ENCODE measurements at places on chromosomes 4 and X. TPM values are rescaled to one million over a fixed set of nuclear protein-coding genes. Genes with fewer than 3 reads are reported as not detected.

- no peak for DNase-seq
Observed at GRCh38 chr4:148443512-148444295, 1.5 kb upstream of the NR3C2 start.

GRCh38 chr4:47624031-47624441 is 139.0 kb downstream of the ATP10D start:
- DNase-seq: no peak

DNA sequence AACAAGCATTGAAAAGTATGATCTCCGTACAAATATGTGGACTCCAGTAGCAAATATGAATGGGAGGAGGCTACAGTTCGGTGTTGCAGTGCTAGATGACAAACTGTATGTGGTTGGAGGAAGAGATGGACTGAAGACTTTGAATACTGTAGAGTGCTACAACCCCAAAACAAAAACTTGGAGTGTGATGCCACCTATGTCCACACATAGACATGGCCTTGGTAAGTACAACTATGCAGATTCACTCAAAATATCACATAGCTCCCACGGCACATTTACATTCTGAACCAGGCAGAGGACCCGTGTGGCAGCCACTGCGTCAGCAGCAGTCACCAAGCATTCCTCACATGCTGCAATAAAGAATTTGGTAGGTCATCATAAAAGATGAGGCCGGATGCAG is 41.3 kb downstream of the KLHL5 start:
- no peak for DNase-seq

- DNase-seq: no peak
Observed at GRCh38 chrX:38986586-38986985, 185.3 kb downstream of the MID1IP1 start.

RAI2 gene
- 18.0 TPM for total RNA-seq

PF4V1 gene
- total RNA-seq: not detected

CLDN2 gene
- total RNA-seq: 0.32 TPM

EGF gene
- not detected for total RNA-seq

SOD3 gene
- total RNA-seq: 22.0 TPM

NAA11 gene
- total RNA-seq: not detected

CLDN22 gene
- not detected for total RNA-seq

SPANXN3 gene
- total RNA-seq: not detected

DNA sequence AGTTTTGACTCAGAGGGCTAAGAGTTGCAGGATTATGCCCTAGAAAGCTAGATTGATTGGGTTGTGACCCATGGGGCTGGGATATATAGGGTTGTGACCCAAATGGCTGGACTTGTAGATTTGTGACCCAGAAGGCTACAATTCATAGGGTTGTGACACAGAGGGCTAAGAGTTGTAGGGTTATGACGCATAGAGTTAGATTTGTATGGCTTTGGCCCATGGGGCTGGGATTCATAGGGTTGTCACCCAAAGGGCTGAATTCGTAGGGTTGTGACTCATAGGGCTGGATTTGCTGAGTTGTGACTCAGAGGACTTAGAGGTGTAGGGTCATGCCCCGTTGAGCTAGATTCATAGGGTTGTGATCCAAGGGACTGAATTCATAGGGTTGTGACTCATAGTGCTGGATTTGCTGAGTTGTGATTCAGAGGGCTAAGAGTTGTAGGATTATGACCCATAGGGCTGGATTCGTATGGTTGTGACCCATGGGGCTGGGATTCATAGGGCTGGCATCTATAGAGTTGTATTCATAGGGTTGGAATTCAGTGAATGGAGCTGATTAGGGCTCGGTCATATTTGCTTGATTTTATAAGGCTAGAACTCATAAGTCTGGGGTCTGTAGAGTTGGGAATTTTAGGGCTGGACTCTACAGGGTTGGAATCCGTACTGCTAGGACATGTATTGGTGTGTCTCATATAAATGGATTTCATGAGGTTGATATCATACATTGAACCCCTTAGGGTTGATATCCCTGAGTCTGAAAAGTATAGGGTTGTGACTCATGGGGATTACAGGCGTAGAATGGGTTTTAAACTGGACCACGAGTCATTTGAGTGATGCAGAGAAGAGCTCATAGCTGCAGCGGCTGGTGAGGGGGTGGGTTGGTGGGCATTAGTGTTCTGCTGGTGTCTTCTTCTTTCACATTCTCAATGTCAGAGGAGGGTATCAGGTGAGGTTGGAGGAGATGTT is 125.7 kb downstream of the CRLF2 start:
- DNase-seq: no peak

- DNase-seq: no peak
Observed at GRCh38 chrX:9595174-9595573, 130.3 kb downstream of the TBL1X start.

GRCh38 chrX:435536-436122 is 48.9 kb upstream of the PPP2R3B start:
- no peak for DNase-seq

GRCh38 chr4:94400191-94400590 is 51.6 kb upstream of the PDLIM5 start:
- no peak for DNase-seq

CCNA2 gene
- total RNA-seq: 1.3 TPM

CFAP299 gene
- 0.15 TPM for total RNA-seq

SPANXC gene
- total RNA-seq: not detected

IQCM gene
- not detected for total RNA-seq

GRCh38 chrX:147832707-147833348 is 78.9 kb upstream of the FMR1 start:
- DNase-seq: no peak

GRCh38 chr4:142369141-142369540 is 477.0 kb downstream of the INPP4B start:
- no peak for DNase-seq

USP17L30 gene
- not detected for total RNA-seq

- DNase-seq: no peak
Observed at GRCh38 chr4:117549524-117549923, 464.1 kb upstream of the TRAM1L1 start.

GRCh38 chr4:184805462-184806228 is 20.1 kb downstream of the ACSL1 start:
- peak; percentile 63 for DNase-seq

NKRF gene
- total RNA-seq: 4.8 TPM

DNA sequence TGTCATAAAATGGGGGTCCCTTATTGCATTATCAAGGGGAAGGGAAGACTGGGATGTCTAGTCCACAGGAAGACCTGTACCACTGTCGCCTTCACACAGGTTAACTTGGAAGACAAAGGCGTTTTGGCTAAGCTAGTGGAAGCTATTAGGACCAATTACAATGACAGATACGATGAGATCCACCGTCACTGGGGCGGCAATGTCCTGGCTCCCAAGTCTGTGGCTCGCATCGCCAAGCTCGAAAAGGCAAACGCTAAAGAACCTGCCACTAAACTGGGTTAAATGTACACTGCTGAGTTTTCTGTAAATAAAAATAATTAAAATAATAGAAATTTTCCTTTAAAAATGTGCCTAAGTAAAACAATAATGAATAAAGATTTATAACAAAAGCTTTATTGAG is 30.6 kb downstream of the AASDH start:
- DNase-seq: no peak

- DNase-seq: no peak
Observed at GRCh38 chr4:182409271-182409670, 166.1 kb downstream of the TENM3 start.

GRCh38 chrX:133448512-133449076 is 33.3 kb upstream of the GPC4 start:
- DNase-seq: no peak

GRCh38 chr4:170420255-170420693 is 330.5 kb upstream of the AADAT start:
- no peak for DNase-seq

FGD1 gene
- total RNA-seq: 2.6 TPM

- no peak for DNase-seq
Observed at GRCh38 chr4:81507530-81507929, 35.8 kb upstream of the RASGEF1B start.

DNA sequence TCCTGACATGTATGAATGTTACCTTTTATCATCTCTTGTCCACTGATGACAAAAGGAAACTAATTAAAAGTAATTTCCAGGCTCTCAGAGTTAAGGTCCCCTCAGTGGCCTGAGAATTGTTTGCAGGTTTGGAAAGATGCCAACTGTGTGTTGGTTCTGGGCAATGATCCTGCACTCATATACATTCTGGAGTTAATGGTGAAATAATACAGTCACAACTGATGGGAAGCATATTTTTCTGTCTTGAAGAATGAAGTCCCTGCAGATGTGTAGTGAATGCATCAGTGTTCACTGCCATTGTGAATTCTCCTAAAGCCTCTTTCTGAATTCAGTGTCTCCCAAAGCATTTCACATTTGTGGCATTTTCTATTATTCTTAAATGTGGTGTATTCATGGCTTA is 238.1 kb upstream of the PPP1R2C start:
- no peak for DNase-seq

ADAM29 gene
- total RNA-seq: 2.3 TPM

- no peak for DNase-seq
Observed at GRCh38 chr4:79425586-79425985, 17.6 kb upstream of the GK2 start.

CDX4 gene
- total RNA-seq: not detected

- no peak for DNase-seq
Observed at GRCh38 chr4:53994382-53995102, 69.9 kb downstream of the CHIC2 start.

DNA sequence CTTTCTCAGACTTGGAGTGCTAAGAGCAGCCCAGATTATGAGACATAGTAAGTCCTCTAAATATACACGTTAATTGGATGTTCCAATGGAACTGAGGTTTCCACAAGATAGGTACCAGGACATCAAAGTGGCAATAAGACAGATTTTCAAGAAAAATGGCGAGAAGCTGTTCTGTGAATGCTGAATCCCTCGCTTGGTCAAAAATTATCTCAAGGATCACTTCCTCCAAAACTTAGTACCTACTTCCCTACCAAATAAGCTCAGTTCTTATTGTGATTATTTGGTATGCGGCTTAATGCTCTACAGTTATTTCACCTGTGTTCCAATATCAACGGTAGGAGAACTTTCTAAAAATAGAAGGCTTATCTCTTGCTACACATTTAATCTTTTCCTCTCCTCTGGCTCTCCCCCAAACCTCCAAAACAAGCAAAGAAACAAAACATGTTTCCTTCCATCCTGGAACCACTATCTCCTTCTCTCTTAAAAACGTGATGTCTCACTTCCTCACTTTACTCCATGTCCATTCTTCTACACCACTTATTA is 14.7 kb downstream of the PDGFC start:
- no peak for DNase-seq

DNA sequence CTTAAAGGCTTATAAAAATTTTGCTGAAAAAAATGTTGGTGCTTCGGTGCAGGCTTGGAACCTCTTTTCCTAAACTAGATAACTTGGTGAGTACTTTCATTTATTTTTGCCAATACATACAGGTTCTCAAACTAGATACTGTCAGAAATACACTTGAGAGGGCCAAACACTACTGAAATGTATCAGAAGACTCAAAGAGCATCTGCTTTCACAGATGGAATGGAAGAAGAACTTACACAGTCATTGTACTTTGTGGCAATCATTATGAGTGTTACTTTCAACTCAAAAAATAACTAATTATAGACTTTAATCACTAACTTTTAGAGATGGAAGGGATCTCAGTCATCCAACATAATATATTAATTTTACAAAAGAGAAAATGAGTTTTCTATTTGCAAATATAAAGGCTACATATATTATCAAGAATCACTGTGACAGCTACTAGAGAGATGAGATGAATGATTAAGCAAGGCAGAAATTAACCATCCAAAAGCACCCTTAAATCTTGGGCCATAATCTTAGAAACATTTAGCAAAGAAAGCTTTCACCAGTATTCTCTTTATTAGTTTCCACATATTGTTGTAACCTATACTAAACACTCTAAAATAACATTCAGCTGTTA is 1.0 kb downstream of the ENAM start:
- no peak for DNase-seq

L1CAM gene
- 0.29 TPM for total RNA-seq

DNA sequence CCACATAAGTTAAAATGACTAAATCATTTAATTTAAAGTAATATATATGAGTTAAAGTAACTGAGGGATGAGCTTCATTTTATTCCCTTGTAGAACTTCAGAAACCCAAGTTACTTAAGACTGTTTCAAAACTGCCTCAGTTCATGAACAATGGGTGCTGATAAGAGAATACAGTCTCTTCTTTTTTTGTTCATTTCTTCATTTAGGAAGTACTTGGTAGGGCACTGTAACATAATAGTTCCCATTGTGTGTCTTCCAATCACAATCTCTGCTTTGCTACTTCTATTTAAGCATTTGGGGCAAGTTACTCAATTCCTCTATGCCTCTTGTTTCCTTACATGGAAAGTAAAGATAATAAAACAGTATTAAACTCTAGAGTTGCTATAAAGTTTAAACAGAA is 50.4 kb downstream of the HHIP start:
- no peak for DNase-seq

DNA sequence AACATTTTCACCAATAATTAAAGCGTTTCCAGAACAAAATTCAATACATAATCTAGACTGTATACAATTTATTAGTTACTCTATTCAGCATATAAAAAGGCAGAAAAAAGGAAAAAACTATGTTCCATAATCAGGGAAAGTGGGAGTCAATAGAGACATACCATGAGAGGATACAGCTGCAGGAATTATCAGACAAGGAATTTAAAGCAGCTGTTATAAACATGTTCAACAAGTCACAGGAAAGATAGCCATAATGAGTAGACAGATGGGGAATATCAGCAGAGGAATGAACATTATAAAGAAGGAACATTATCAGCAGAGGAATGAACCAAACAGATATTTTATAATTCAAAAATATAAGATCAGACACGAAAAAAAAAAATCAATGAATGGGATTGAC is 500.6 kb upstream of the RPS6KA3 start:
- no peak for DNase-seq

MEPE gene
- total RNA-seq: not detected

DNA sequence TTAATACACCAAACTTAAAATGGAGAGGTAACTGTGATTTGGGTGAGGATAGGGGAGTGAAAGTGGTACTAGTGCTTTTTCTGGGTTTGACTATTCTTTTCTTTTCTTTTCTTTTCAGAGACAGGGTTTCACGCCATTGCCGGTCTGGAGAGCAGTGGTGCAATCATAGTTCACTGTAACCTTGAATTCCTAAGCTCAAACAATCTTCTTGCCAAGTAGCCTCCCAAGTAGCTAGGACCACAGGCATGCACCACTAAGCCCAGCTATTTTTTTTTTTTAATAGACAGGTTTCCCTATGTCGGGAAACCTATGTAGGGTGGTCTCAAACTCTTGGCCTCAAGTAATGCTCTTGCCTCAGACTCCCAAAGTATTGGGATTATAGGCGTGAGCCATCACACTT is 3.0 kb upstream of the ARMCX4 start:
- no peak for DNase-seq

GRCh38 chr4:94766856-94767255 is 9.1 kb downstream of the BMPR1B start:
- no peak for DNase-seq

GRCh38 chrX:9519546-9520216 is 54.8 kb downstream of the TBL1X start:
- no peak for DNase-seq

USP17L12 gene
- not detected for total RNA-seq

- no peak for DNase-seq
Observed at GRCh38 chrX:25858273-25858880, 279.8 kb upstream of the MAGEB18 start.

Data from breast epithelium (tissue), 4 donors.